Kidney glomerular epithelial cell (primary cell): ENCODE measurements at places on chromosomes 3 and 15.
A peak's percentile ranks its signal among the peaks of the same experiment; 100 is the strongest.

DNA sequence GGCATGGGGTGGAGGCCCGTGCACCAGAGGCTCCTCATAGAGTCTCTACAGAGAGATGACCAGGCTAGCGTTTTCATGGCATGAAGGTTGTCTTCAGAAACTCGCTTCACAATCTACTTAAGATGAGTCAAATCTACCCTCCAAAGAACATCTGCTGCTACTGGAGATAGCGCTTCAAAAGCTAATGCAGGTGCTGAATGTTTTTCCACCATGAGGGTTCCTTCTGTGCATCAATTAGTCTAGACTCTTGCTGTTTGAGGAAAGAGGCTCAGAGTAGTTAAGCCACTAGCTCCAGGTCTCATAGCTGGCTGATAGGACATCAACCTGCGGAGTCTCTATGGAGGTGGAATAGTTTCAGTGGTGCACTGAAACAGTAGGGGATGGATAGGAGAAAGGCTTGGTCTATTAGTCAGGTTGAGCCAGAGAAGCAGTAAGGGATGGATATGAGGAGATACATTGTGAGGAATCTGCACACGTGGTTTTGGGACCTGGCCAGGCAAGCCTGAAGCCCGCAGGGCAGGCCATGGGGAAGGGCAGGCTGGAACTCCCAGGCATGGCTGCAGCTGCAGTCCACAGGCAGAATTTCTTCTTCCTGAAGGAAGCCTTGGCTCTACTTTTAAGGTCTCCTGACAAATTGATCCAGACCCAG is 117.5 kb downstream of the APBA2 start:
- no peak for DNase-seq

DNA sequence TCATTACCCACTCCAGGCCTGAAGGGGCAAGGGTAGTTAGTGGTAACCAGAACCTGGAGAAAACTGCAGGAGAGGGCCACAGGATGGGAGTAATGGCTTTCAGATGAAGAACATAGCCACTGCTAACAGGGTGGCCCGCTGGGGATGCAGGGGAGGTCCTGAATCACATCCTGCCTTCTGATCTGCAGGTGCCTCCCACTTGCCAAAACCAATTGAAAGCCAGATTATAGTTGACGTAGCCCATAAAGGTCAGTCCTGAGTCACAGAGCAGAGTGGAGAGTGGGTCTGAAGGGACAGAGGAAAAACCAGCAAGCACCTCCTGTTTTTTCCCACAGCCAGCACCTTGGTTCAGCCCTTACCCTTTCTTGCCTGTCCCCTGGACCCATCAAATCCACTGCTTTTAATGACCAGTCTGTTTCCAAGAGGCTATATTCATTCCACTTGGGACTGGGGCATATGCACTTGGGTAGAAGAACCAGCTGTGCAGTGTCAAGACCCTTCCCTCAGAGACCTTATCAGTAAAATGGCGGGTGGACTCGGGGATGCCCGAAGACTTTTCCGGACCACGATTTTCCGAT is 646 bp upstream of the SLC35G2 start:
- peak; percentile 78 for DNase-seq

GRCh38 chr3:188482929-188483328 is 329.0 kb downstream of the LPP start:
- no peak for DNase-seq

- DNase-seq: no peak
Observed at GRCh38 chr3:11930084-11930483, 74.1 kb upstream of the SYN2 start.

DNA sequence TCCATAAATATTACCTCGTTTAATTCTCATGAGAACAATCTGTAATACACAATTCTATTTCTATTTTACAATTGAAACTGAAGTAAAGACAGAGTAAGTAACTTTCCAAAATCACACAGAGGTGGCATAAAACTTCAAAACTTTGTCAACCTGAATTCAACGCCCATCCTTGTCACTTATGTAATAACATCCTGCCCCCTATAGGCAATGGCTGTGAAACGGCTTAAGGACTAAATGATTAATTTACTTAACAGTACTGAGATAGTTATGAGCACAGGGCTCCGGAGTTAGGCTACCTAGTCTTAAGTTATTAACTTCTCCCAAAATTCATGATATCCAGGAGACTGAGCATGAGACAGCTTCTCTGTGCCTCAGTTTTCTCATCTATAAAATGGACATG is 293.1 kb upstream of the CHRM5 start:
- DNase-seq: peak; percentile 16

GRCh38 chr3:196186651-196187573 is 24.3 kb downstream of the ZDHHC19 start:
- DNase-seq: no peak

DNA sequence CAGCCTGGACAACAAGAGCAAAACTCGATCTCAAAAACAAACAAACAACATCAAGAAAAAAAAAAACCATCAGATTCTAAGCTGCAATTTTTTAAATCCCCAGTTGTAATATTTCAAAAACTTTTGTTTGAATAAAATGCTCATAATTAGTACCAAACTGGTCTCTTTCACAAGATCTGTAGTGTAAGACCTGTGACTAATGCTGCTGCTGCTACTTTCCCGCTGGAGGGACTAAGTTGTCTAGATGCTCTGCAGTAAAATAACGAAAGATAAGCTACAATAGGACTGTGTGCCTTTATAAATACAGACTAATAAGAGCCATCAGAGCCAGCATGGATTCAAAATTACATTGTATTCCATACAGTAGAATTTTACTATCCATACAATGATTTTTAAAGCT is 45.4 kb downstream of the TM4SF4 start:
- DNase-seq: no peak

DNA sequence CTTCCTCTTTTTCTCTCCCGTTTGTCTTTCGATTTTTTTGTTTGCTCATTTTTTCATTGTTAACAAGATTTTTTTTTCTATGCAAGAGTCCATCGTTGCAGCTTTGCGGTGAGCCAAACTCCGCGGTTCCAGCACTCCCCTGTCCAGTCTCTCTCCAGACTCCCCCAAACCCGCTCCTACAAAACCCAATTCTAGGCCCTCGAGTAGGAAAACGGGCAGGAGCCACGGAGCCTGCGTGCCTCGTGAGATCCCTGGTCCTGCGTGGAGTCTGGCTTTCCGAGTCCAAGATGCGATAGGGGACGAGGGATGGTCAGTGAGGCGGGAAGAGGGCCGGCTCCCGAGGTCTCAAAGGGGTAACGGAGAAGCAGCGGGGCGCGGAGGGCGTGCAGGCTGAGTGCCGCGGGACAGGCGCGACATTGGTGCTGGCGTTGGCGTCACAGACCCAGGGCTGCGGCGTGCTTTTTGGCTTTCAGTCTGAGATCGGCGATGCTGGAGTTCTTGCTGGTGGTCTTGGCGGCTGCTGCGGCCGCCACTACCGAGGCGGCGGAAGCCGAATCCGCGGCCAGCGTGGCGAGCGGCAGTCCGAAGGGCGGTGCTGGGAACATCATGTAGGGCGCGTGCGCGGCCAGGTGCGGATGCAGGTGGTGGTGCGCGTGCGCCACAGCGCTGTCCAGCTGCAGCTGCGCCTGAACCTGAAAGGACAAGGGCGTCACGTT is 8.5 kb downstream of the SHOX2 start:
- DNase-seq: peak; percentile 74

DNA sequence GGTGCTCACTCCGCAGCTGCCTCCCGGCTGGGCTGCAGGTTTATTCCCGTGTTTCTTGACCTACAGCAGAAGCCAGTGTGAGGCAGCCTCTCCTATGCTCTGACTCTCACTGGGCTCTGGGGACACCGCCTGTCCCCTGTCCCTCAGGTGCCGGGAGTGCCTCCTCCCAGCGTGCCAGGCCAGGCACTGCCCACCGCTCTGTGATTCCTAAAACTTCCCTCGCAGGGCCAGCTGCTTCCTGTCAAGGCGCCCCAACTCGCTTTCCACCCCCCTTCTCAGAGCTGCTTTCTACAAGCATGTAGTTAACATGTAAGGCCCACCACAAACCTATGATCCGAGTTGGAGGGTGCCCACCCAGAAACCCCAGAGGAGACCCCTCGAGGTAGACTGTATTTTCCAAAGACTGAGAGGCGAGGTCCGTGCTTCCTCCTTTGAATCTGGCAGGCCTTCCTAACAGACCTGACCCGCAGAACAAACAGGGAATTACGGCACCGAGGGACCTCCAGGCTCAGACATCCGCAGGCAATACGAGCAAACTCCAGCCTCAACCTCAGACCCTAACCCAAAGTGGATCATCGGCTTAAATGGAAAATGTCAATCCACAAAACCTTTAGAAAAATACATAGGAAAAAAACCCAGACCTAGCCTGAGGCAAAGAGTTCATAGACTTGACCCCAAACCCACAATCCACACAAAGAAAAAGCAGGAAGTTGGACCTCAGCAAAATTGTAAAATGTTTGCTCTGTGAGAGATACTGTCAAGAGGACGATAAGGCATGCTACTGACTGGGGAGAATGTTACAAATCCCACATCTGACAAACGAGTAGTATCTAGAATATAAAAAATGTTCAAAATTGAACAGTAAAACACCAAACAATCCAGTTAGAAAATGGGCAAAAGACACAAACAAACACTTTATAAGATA is 121.3 kb upstream of the IQSEC1 start:
- no peak for DNase-seq

GRCh38 chr3:3180456-3180855 is 965 bp upstream of the CRBN start:
- DNase-seq: no peak

GRCh38 chr3:123412811-123413604 is 35.9 kb downstream of the ADCY5 start:
- DNase-seq: no peak

GRCh38 chr3:172651936-172652625 is 58.8 kb downstream of the NCEH1 start:
- no peak for DNase-seq

DNA sequence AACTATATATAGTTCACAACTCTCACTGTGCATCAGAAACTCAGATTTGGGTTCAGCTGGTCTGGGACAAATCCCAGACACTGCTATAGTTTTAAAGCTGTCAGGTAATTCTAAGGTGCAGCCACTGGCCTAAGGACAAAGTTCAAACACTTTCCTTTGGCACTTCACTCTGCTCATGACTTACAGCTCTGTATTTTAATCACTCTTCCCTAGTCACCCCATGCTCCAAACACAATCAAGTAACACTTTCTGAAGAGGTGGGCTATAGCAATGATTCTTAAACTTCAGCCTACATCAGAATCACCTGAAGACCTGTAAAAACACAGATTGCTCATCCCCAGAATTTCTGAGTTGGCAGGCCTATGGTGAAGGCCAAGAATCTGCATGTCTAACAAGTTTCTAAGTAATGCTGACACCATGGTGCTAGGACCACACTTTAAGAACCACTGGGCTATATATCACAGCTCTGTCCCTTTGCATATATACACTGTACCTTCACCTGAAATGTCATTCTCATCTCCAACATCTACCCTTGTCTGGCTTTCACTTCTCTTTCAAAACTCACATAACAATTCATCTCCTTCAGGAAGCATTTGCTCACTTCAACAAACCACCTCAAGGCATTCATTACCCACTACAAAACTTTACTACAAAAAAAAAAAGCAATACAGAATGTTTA is 21.4 kb downstream of the STAG1 start:
- DNase-seq: no peak

- DNase-seq: no peak
Observed at GRCh38 chr15:99717161-99718009, 15.9 kb downstream of the LYSMD4 start.

GRCh38 chr3:139982404-139982803 is 47.4 kb downstream of the CLSTN2 start:
- peak; percentile 8 for DNase-seq

DNA sequence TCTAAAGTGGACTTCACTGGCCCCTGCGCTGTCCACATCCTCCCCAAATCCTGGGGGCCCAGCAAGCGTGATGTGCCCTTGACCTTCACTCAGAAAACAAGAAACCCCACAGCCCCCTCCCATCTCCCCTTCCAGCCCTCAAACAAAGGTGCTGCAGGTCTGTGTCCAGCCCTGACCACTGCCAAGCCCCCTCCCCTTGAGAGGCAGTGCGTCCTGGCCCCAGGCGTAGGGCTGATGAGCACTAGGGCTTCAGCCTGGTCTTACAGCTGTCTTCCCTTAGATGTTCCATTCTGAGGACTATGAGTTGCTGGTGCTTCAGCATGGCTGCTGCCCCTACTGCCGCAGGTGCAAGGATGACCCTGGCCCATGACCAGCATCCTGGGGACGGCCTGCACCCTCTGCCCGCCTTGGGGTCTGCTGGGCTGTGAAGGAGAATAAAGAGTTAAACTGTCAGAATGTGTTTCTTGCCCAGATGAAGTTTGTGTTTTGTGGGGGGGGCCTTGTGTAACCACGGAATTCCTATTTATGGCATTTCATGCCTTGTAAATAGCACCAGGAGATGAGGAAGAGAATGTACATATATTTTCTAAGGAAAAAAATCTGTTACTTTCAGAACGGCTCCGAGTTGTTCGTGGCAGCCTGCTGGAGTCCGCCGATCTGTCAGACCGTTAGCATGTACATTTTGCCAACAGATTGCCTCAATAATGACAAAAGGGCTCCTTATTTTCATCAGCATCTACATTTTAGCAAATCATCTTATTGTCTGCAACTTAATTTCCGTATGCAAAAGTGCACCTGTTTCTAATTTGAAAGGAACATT is 8.3 kb upstream of the RHO start:
- no peak for DNase-seq

DNA sequence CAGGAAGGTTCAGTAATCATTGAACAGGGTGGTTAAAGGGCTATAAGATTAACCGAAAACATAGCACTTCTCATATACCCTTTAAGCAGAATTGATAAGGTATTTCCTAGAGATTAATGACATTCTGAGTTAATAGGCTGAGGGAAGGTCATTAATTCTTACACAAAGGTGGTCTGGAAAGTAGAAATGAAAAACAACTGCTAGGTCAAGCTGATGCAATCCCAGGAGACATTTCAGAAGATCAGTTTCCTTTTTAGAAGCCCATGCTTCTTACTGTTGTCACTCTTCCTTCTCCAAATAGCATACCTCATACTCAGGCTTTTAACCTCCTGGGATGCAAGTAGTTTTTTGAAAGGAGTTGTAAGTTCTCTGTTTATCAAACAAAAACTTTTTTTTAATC is 8.8 kb downstream of the FILIP1L start:
- DNase-seq: no peak

DNA sequence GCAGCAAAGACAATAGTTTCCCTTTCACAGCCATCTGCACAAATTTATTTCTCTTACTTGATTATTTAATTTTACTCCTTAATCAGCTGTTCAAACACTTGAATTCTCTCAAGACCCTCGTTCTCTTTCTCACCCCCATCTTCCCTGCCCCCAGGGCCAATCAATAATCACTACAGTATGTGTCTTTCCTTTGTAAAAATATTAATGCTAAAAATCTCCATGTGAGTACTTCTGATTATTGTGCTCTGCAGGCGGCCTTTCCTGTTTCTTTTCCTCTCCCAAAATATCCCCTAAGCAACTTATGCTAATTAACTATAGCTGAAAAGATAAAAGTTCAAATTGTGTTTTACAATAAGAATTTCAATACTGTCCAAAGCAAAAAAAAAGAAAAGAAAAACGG is 617.0 kb upstream of the CBLB start:
- no peak for DNase-seq

- no peak for DNase-seq
Observed at GRCh38 chr3:126259411-126260391, 79.3 kb upstream of the ALDH1L1 start.

GRCh38 chr15:90407336-90407735 is 19.3 kb downstream of the IQGAP1 start:
- no peak for DNase-seq

- DNase-seq: no peak
Observed at GRCh38 chr3:7444886-7445285, 584.0 kb downstream of the GRM7 start.

- DNase-seq: no peak
Observed at GRCh38 chr3:101851072-101851770, 1.9 kb downstream of the NFKBIZ start.

- DNase-seq: no peak
Observed at GRCh38 chr3:5583920-5584319, 396.4 kb downstream of the EDEM1 start.
